ENCODE measurements at places on chromosomes 13 and 19. TPM values are rescaled to one million over a fixed set of nuclear protein-coding genes. Genes with fewer than 3 reads are reported as not detected.

Gene CD37
- not detected for total RNA-seq

Gene ZNF99
- not detected for total RNA-seq

Gene CABP5
- not detected for total RNA-seq

Gene ABHD13
- 5.5 TPM for total RNA-seq

Gene RB1
- total RNA-seq, result 23.5 TPM

Gene SLITRK5
- total RNA-seq, result 0.38 TPM

Gene PSG1
- not detected for total RNA-seq

Gene SELENOV
- total RNA-seq, result not detected

Gene SERTAD3
- 17.9 TPM for total RNA-seq

Gene CYP4F2
- 0.16 TPM for total RNA-seq

Gene NOVA2
- not detected for total RNA-seq

Gene HPN
- total RNA-seq, result not detected

Gene TRPC4
- total RNA-seq, result 11.2 TPM

Gene ELSPBP1
- total RNA-seq, result not detected

Gene BABAM1
- total RNA-seq, result 151 TPM

Gene TEX29
- not detected for total RNA-seq

Gene ADAMTSL5
- total RNA-seq, result 4.4 TPM

Gene LMTK3
- 0.16 TPM for total RNA-seq

Gene SLC7A10
- not detected for total RNA-seq

Gene IRS2
- 7.7 TPM for total RNA-seq

Gene CCDC106
- 30.8 TPM for total RNA-seq

Gene PSG4
- total RNA-seq, result not detected

Gene CRB3
- 79.1 TPM for total RNA-seq

Gene MYCBP2
- 41.2 TPM for total RNA-seq

Gene TEKTIP1
- total RNA-seq, result not detected
